Effector CD8-positive, alpha-beta T cell (primary cell): ENCODE measurements at places on chromosomes 11 and 22.

DNA sequence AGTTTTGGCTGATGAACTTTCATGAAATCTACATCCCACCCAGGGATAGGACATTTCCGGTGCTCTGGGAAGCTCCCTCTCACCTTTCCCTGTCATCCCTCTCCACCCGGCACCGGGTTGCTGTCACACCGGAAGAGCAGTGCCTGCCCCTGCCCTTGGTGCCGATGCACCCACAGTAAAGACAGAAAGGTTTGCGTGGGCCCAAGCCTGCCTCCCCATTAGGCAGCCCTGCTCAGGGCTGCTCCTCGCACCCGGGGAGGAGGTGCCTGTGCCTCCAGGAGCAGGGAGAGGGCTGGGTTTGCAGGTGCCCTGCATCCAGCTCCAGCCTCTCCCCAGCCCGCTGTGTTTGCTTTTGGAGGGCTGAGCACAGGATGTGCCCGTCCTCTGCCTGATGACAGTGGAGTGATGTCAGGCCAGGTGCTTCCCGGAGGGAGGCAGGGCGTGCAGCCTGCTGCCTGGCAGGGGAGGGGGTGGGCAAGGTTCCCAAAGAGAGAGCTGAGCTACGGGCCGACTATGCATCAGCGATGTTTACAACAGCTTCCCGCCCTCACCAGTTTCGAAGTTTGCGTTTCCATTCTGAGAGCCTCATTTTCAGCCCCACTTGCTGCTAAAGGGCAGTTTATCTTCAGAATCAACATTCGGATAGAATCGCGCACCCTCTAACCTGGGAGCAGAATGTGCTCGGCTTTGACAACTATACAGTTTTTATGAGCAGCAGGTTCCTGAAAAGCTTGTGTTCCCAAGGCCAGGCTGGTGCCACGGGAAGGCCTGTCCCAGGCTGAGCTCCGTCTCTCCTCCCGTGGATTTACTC, 83.2 kb upstream of the CLDN5 start:
- DNase-seq = no peak

GRCh38 chr11:94924171-94924572, 49.2 kb downstream of the CWC15 start:
- DNase-seq = no peak

DNA sequence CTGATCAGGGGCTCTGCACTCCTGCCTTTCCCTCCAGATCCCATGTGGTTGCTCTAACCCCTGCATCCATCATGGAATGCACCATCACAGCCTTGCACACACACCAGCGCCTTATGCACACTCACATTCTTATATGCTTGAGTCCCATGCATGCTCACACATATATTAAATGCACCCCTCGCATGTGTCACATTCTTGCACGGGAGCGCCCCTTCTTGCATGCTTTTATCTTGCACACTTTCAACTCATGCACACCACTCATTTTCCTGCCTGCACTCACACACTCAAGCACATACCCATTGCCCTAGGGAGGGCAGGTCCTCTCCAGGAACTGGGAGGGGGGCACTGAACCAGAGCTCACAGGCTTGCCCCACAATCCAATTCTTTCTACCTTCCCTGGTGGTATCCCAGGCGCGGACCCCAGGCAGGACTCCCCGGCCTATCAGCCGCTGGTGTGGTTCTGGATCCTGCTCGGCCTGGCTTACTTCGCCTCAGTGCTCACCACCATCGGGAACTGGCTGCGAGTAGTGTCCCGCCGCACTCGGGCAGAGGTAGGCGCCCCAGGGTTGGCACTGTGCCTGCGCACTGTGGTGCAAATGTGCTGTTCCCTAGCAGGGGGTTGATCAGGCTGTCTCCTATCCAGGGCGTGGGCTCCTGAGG, 2.3 kb upstream of the CATSPERZ start:
- DNase-seq = no peak

DNA sequence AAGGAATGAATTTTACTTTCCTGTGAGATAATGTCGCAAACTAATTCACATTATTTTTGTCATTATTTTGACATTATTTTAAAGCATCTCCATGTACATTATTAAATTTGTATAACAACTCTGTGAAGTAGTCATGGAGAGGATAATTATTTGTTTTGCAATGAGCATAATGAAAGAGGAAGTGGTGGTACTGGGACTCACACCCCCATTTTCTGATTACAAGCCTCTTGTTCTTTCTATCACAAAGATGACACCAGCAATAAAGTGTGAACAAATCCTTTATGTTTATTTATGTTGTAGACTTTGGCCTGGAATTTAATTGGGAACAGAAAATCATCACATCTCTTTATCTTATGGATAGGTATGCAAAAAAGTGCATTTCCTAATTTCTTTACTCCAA, 522.6 kb downstream of the TMEM135 start:
- DNase-seq = no peak

- DNase-seq = no peak
Measured at GRCh38 chr11:64649291-64649697, 58.3 kb downstream of the SLC22A12 start.

DNA sequence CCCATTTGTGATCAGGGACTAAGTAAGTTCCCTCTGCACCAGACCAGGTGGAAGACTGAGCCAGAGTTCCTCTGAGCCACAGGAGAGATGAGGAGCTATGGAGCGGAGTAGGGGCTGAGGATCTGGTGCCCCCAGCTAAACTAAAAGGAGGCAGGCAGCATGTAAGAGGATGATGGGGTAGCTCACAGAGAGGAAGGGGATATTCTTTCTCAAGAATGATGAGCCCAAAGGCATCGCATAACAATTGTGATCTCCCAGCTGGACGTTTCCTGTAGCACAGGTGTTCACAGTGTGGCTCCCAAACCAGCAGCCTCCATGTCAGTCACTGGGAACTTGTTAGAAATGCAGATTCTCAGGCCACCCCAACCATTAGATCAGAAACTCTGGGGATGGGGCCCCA, 24.4 kb downstream of the ADAMTS8 start:
- DNase-seq = no peak

GRCh38 chr11:3094223-3094824, 37.1 kb upstream of the CARS1 start:
- DNase-seq = no peak

DNA sequence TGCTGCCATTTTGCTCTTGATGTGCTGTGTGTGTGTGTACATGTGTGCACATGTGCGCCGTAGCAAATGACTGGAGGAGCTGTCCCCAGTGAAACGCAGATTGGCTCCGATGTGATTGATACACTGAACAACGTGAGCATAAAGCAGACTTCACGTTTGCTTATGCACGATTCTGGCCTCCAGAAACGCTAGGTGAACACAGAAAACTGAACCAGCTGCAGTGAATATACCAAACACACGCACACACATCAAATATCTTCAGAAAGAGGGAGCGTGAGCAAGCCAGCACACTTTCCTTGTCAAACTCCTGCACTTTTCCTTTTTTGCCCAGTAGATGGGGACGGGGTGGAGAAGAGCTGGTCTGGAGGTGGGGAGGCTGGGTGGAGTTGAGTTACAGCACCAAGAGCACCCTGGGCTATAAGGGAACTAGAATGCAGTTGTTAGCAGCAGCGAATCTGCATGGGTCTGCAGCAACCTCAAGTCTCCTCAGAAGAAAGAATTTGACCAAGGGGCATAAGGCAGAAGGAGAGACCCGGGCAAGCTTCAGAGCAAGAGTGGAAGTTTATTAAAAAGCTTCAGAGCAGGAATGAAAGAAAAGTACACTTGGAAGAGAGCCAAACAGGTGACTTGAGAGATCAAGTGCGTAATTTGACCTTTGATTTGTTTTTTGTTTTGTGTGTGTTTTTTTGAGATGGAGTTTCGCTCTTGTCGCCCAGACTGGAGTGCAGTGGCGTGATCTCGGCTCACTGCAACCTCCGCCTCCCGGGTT, 77.8 kb upstream of the CADM1 start:
- no peak for DNase-seq

DNA sequence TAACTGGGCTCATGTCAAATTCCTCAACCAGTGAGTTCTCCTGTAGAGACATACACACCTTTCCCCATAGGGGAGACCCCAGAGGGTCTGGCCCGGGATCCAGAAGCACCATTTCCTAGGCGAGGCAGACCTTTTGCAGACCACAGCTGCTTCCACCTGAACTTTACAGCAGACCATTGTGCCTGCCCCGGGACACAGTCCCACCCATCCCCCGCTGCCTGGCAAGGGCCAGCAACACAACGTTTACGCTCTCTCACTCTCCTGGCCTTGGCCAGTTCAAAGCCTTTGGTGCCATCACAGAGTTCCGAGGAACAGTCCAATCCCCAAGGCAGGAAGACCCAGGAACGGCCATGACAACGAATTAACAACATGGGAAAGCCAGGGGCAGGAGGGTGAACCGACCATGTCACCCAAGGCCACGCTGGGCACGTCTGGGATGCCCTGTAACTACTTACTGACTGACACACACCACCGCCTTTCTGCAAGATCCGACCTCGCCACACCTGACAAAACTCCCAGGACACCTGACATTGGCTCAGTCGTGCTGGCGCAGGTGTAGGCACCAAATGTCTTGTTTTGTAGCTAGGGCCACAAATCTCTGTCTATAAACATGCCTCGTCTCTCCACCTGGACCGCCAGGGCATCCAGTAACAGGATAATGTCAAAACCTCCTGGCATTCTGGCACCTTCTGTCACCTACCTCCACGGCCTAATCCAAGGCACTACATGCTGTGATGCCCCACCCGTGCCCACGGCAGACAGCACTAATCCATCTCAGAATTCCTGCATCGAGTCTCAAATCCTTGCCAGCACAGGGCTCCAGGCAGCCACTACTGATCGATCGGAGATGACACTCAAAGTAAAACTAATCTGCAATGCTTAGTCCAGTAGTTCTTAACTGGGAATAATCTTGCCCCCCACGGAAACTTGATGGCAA, 51.3 kb downstream of the MYH9 start:
- DNase-seq = no peak

- DNase-seq = no peak
Measured at GRCh38 chr11:84790849-84791427, 836.2 kb downstream of the DLG2 start.

DNA sequence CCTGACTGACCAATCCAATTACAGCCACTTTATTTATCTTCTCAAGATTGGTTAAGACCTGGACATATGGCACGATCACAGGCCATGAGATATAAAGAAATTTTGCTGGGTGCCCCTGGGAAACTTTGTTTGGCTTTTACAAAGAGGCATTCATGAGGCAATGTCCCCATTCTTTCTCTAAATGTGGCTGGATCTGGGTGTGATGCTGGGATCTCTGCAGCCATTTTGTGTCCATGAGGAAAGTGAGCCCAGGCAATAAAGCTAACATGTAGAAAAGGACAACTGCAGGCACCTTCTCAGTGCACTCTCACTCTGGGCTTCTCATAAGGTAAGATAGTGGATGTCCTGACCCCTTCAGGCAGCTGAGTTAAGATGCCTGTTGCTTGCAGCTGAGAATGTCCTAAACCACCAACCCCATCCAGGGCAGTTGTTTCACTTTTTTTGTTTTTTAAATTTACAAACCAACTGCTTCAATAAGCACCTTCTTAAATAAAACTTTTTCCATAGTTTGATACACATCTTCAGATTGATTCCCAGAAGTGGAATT, 372.3 kb downstream of the MIAT start:
- no peak for DNase-seq

GRCh38 chr11:27234043-27234668, 128.9 kb downstream of the CCDC34 start:
- DNase-seq = no peak

DNA sequence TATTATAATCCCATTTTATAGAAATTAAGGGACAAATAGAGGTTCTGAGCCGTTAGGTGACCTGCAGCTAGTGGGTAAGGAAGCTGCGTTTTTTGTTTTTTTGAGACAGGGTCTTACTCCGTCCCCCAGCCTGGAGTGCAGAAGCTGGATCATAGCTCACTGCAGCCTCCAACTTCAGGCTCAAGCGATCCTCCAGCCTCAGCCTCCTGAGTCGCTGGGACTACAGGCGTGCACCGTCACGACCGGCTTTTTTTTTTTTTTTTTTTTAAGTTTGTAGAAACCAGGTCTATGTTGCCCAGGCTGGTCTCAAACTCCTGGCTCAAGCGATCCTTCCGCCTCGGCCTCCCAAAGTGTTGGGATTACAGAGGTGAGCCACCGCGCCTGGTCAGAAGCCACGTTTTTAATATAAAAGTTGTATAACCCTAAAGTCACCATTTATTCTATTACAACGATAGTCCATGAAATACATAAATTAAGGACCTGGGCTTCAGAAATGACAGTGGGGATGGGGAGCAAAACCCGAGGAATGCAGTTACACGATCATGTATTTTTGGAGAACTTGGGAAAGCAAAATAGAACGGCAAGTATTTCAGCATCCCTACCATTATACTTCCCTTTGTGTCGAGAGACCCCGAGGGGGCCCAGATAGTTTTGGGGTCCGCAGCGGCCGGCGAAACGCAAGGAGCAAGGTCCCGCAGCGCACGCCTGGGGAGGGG, 638 bp downstream of the SAAL1 start:
- DNase-seq = no peak

GRCh38 chr22:31800065-31800464, 46.2 kb downstream of the DEPDC5 start:
- no peak for DNase-seq

DNA sequence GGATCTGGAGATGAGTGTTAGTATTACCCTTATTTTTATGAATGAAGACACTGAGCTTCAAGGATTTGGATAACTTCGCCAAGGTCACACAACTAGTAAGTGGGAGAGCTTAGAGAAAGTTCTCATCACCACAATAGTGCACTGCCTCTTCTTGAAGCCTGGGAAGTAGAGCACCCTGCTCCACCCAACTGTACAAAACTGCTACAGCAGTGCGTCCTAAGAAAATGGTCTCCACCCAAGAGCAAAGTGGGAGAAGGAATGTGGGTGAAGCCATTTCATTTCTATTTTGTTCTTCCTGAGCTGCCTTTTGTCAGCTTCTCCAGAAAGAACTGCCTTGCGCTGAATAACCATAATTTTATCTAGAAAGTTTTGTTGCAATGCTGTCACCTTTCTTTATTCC, 403.9 kb upstream of the FAT3 start:
- DNase-seq = no peak

DNA sequence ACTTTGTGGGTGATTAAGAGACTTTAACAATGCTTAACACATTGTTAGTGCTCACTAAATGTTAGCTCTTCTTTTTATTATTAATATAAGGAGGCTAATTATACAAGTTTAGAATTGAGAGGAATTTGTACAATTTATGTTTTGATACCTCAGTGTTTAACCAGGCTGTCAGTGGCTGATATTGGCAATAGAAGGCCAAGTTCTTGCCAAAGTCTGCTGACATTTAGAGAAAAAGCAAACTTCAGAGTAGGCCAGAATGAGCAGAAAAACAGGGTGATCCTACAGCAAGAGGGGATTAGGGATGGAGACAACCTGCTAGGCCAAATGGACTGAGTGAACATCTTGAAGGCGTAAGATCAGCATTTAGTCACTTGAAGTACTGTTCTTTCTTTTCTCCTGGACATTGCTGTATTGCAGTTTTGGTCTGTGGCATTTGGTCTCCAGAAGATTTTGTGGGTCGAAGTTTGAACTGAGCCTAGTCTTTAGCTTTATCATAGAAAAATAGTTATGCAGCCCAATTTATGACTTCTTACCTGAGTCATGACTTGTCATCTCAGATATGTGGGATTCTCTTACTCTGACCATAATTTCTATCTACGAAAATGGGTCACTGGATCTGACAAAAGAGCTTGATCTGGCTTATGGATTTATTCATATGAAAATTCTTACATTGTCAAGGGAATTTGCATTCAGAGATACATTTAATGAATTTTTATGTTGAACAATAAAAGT, 9.0 kb downstream of the TRIM44 start:
- no peak for DNase-seq

GRCh38 chr11:64007160-64007628, 21.0 kb downstream of the OTUB1 start:
- no peak for DNase-seq
